SK-N-SH (cell line): ENCODE measurements at places on chromosomes 4 and X.

GRCh38 chr4:680551-680927, 6.2 kb downstream of the MYL5 start:
- DNase-seq, result peak; percentile 69

GRCh38 chr4:123352240-123352945, 44.2 kb upstream of the SPRY1 start:
- DNase-seq, result no peak

GRCh38 chr4:172142281-172142741, 329.1 kb downstream of the GALNTL6 start:
- no peak for DNase-seq

- DNase-seq, result no peak
Observed at GRCh38 chrX:25721564-25721963, 416.6 kb upstream of the MAGEB18 start.

- DNase-seq, result peak; percentile 38
Observed at GRCh38 chr4:105710678-105711077, 2.1 kb downstream of the GSTCD start.

GRCh38 chrX:43741843-43742573, 85.9 kb downstream of the MAOA start:
- no peak for DNase-seq

DNA sequence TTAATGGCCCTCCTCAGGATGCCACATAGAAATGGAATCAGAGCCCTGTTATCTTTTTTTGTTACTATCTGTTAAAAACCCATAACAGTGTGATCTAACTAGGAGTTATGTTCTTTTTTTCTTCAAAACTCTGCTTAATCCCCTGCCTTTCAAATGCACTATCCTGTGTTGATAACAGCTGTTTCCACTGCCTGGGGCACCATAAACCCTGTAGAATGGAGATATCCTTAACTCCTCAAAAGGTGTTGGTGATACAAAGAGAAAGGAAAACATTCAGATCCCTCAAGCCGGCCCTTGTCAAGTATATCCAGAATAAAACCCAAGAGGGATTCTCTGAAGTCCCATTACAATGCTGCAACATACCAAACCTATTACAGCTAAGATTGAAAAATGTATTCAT, 108.6 kb downstream of the ACTRT1 start:
- no peak for DNase-seq

- DNase-seq, result peak; percentile 26
Observed at GRCh38 chr4:46648088-46648744, 258.3 kb upstream of the GABRA2 start.
